T-helper 17 cell (primary cell): ENCODE measurements at places on chromosomes 2 and 18.

- H3K27ac ChIP-seq = no peak overlapping the region
- H3K4me3 ChIP-seq = no peak overlapping the region
- H3K4me1 ChIP-seq = peaks cover 4% of the 10 kb centered on the region
These were observed 295.4 kb downstream of the ZEB2 start for GRCh38 chr2:144224472-144224871.

- peaks cover 10% of the 10 kb centered on the region for H3K36me3 ChIP-seq
- H3K4me1 ChIP-seq = peaks cover 4% of the 10 kb centered on the region
- H3K27me3 ChIP-seq = no peaks in the 10 kb centered on the region
These were observed 11.8 kb downstream of the GCFC2 start for GRCh38 chr2:75698918-75699317.

DNA sequence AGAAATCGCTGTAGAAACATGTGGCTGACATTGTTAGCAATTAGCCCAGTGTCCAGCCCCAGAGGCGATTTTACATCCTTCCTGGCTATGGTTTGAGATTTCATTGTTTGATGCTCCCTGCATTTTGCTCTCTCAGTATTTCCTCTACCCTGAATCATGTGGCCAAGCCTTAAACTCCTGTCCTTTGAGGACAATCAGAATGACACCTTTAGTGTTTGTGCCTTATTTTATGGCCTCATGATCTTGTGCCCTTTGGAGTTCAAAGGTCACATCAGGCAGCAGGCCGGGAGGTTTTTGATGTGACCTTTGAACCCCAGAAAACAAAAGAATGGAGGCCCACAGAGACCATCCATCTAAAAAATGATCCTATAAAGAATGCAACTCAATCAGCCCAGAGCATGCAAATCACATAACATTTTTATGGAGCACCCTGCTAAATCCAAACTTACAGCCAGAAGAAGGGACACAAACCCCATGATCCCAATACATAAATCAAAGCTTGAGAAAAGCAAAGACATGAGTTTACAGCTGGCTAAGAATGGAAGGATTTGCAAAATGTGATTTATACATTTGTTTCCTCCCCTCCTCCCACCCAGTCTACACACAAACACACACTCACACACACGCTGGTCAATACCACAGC lies 52.5 kb downstream of the FECH start:
- no peaks in the 10 kb centered on the region for H3K4me1 ChIP-seq
- H3K27me3 ChIP-seq = peaks cover 35% of the 10 kb centered on the region
- no peak overlapping the region for H3K27ac ChIP-seq
- H3K36me3 ChIP-seq = no peaks in the 10 kb centered on the region
- DNase-seq = no peak

DNA sequence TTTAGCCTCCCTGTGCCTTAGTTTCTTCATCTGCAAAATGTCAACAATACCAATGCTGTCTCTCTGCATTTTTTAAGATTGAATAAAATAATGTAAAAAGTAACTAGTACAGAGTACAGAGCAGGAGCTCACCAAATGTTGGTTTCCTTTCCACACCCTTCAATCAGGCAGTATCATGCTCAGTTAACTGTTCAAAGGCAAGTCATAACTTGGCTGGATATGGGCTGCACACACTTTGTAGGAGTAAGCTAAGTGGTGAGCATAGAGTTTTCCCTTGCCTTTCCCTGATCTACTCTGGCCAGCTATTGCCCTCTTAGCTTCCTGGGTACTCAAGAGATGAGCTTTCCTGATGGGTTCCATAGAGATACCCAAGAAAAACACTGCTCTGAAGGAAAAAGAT lies 77.9 kb downstream of the CYBRD1 start:
- H3K27me3 ChIP-seq = peaks cover 23% of the 10 kb centered on the region
- no peak overlapping the region for H3K27ac ChIP-seq
- H3K36me3 ChIP-seq = no peaks in the 10 kb centered on the region
- peaks cover 2% of the 10 kb centered on the region for H3K4me1 ChIP-seq

DNA sequence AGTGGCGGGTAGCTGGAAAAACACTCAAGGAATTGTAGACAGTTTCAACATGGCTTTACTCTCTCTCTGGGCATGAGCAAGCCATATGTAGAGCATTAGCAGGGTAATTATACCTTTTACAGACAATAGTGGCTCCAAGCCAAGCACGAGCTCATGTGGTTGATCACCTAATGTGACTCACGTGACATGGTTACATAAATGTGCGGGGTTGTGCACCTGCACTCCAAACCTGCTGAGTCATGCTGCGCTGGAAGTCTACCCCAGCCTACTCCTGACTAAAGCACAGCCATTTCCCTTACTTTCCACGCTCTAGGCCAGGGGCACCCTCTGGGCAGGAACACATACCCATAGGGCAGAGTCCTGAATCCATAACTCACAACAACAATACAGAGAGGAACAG lies 232.8 kb downstream of the MBD5 start:
- peaks cover 6% of the 10 kb centered on the region for H3K36me3 ChIP-seq
- no peaks in the 10 kb centered on the region for H3K4me1 ChIP-seq
- no peaks in the 10 kb centered on the region for H3K27me3 ChIP-seq
- no peak overlapping the region for H3K4me3 ChIP-seq
- no peak overlapping the region for H3K27ac ChIP-seq
- no peak for DNase-seq

- peaks cover 12% of the 10 kb centered on the region for H3K27me3 ChIP-seq
- no peaks in the 10 kb centered on the region for H3K36me3 ChIP-seq
- no peak overlapping the region for H3K4me3 ChIP-seq
- H3K27ac ChIP-seq = no peak overlapping the region
These were observed 86.4 kb upstream of the FBXO11 start for GRCh38 chr2:47992671-47993070.

- no peak for DNase-seq
- H3K27ac ChIP-seq = peak overlapping the region; percentile 67
- peaks cover 13% of the 10 kb centered on the region for H3K4me1 ChIP-seq
- H3K27me3 ChIP-seq = peaks cover 12% of the 10 kb centered on the region
- H3K36me3 ChIP-seq = peaks cover 2% of the 10 kb centered on the region
These were observed 34.3 kb upstream of the ODC1 start for GRCh38 chr2:10482460-10482859.

- no peak overlapping the region for H3K27ac ChIP-seq
- H3K4me3 ChIP-seq = no peak overlapping the region
- no peak for DNase-seq
- H3K4me1 ChIP-seq = peaks cover 8% of the 10 kb centered on the region
- H3K27me3 ChIP-seq = peaks cover 42% of the 10 kb centered on the region
- H3K36me3 ChIP-seq = no peaks in the 10 kb centered on the region
These were observed 76.0 kb downstream of the RFTN2 start for GRCh38 chr2:197599285-197599965.

- peaks cover 3% of the 10 kb centered on the region for H3K4me1 ChIP-seq
- H3K27me3 ChIP-seq = no peaks in the 10 kb centered on the region
- H3K4me3 ChIP-seq = no peak overlapping the region
- no peak overlapping the region for H3K27ac ChIP-seq
These were observed 181.3 kb downstream of the TMX3 start for GRCh38 chr18:68533641-68534040.

- DNase-seq = no peak
- no peaks in the 10 kb centered on the region for H3K27me3 ChIP-seq
- H3K4me3 ChIP-seq = no peak overlapping the region
- H3K4me1 ChIP-seq = peaks cover 20% of the 10 kb centered on the region
These were observed 65.1 kb downstream of the CERS6 start for GRCh38 chr2:168521053-168521741.

GRCh38 chr18:34729264-34729663 lies 19.2 kb downstream of the DTNA start:
- H3K36me3 ChIP-seq = no peaks in the 10 kb centered on the region
- no peak for DNase-seq
- peaks cover 10% of the 10 kb centered on the region for H3K27me3 ChIP-seq
- H3K4me1 ChIP-seq = no peaks in the 10 kb centered on the region
- H3K4me3 ChIP-seq = no peak overlapping the region

DNA sequence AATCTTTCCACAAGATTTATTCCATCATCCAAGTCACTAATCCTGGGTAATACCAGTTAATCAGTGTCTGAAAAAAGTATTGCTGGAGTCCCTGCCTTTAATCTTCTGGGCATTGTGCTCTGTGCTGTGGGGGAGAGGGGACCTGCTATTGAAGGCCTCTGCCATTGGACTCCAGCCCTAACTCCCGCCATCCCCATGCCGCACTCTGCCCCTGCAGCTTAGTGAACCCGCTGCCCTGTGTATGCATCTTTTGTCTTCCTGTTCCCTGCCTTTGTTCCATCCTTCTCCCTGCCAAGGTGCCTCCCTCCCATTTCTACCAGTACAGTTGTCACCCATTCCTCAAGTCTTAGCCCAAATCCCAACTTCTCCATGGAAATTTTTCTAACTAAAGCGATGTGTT lies 113.8 kb upstream of the EPAS1 start:
- no peaks in the 10 kb centered on the region for H3K27me3 ChIP-seq
- no peak for DNase-seq
- H3K36me3 ChIP-seq = peaks cover 6% of the 10 kb centered on the region
- no peak overlapping the region for H3K4me3 ChIP-seq
- no peak overlapping the region for H3K27ac ChIP-seq

DNA sequence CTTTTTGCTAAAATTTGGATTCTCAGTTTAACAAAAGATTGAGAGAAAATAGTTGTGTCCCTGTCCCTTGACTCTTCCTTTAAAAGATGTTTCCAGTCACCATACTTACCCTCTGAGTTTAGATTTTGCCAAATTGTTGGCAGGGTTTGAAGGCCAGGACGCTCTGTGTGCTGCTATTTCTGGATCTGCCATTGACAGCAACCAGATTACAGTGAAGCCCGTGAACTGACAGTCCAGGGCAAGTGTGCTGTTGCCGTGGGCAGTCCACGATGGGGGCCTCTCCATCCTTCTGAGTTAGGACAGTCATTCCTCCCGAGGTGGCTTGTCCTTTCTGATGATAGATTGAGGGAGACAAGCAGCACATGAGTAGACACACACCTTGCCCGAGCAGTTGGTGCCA lies 89.9 kb downstream of the PTPRM start:
- no peak for DNase-seq
- H3K27me3 ChIP-seq = no peaks in the 10 kb centered on the region
- H3K36me3 ChIP-seq = no peaks in the 10 kb centered on the region
- H3K4me3 ChIP-seq = no peak overlapping the region
- H3K4me1 ChIP-seq = no peaks in the 10 kb centered on the region

DNA sequence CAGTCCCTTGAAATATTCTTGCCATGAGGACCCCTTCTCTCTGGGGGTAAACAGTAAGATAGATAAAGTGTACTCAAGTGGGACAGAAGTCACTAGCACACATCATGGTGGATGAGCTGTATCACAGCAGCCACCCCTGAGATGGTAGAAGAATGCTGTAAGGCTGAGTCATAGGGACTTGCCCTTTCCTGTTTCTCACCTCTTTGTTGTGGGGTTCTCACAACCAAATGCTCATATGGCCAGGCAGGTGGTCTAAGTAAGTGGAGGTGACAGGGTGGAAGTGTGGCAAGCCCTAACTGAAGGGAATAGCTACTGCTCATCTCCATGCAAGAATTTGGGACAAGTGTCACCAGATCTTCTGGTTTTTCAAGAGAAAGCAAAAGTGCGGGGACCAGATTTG lies 202.7 kb upstream of the SLC14A2 start:
- H3K4me3 ChIP-seq = no peak overlapping the region
- DNase-seq = no peak
- H3K36me3 ChIP-seq = no peaks in the 10 kb centered on the region
- no peaks in the 10 kb centered on the region for H3K4me1 ChIP-seq
- peaks cover 26% of the 10 kb centered on the region for H3K27me3 ChIP-seq

- H3K4me1 ChIP-seq = peaks cover 11% of the 10 kb centered on the region
- no peaks in the 10 kb centered on the region for H3K27me3 ChIP-seq
- no peak overlapping the region for H3K4me3 ChIP-seq
- H3K36me3 ChIP-seq = peaks cover 9% of the 10 kb centered on the region
These were observed 117.1 kb downstream of the RNF144A start for GRCh38 chr2:7034303-7034702.

- H3K27ac ChIP-seq = no peak overlapping the region
- DNase-seq = no peak
- no peaks in the 10 kb centered on the region for H3K36me3 ChIP-seq
- H3K4me1 ChIP-seq = no peaks in the 10 kb centered on the region
- H3K4me3 ChIP-seq = no peak overlapping the region
These were observed 28.8 kb upstream of the EFEMP1 start for GRCh38 chr2:55952415-55952814.

GRCh38 chr2:15562354-15563031 lies 1.4 kb upstream of the NBAS start:
- H3K4me3 ChIP-seq = peak overlapping the region; percentile 98
- DNase-seq = no peak
- H3K4me1 ChIP-seq = peaks cover 32% of the 10 kb centered on the region
- peak overlapping the region; percentile 94 for H3K27ac ChIP-seq
- H3K36me3 ChIP-seq = peaks cover 2% of the 10 kb centered on the region

- DNase-seq = no peak
- peak overlapping the region; percentile 76 for H3K27ac ChIP-seq
- peak overlapping the region; percentile 41 for H3K4me3 ChIP-seq
- peaks cover 75% of the 10 kb centered on the region for H3K4me1 ChIP-seq
- H3K27me3 ChIP-seq = no peaks in the 10 kb centered on the region
- H3K36me3 ChIP-seq = no peaks in the 10 kb centered on the region
These were observed 6.8 kb downstream of the B3GNT2 start for GRCh38 chr2:62202729-62203128.
